Caudate nucleus (tissue), 63 donors: ENCODE measurements at places on chromosomes 7 and 10.

GRCh38 chr10:78645975-78646374 lies 422.8 kb upstream of the ZMIZ1 start:
- no peak for DNase-seq

DNA sequence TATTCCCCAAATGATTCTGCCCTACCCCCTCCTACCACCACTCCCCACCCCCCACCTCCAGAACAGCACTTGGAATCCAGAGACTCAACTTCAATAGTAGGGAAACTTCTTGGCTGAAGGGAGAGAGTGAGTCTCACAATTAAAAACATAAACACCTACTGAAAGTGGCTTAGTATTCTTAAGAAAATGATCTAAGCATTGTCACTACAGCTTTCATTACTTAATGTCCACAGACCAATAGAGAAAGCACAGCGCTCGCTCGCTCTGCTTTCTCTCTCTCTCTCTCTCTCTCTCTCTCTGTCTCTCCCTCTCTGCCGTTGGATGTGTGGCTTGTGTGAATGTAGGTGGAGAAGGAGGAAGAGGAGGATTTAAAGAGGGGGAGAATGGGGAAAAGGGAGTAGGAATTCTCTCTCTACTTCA lies 1.5 kb upstream of the SEMA3A start:
- no peak for DNase-seq

- no peak for DNase-seq
These were observed 14.9 kb upstream of the ADGRA1 start for GRCh38 chr10:133072720-133073390.

DNA sequence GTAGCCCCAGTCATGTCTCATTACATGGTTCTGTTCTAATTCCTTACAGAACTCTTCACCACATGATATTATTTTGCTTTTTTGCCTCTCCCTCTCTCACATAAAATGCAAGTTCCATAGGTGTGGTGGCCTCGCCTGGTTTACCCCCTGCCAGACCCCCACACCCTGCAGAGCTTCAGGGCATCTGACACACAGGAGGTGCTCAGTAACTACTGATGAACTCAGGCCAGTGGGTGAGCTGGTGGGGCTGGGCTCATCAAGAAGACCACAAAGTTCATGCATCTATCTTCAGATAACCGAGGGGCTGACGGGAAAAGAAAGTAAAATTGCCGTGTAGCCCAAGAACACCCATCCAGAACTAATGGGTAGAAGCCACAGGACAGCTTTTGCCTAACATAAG lies 253.1 kb downstream of the GRID1 start:
- no peak for DNase-seq

DNA sequence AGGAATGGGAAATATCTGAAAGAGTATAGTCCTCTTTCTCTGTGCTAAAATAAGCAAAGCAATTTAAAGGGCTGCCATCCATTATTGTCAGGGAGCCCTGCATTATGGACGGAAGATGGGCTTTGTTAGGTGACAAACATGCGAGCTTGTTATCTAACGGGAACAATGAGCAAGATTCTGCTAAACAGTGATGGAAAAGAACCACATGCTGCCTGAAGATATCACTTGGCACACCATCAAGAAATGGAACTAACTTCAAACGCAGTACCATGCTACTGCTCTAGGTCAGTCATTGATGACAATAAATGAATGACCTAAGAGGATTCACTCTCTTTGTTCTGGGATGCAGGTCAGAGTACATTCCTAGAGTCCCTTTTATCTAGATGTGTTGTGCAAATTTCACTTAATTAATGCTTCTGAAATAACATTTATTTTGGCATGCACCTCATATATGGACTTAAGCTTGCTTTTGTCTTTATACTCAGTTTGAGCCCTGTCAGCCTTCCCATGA lies 175.7 kb upstream of the PTN start:
- no peak for DNase-seq

DNA sequence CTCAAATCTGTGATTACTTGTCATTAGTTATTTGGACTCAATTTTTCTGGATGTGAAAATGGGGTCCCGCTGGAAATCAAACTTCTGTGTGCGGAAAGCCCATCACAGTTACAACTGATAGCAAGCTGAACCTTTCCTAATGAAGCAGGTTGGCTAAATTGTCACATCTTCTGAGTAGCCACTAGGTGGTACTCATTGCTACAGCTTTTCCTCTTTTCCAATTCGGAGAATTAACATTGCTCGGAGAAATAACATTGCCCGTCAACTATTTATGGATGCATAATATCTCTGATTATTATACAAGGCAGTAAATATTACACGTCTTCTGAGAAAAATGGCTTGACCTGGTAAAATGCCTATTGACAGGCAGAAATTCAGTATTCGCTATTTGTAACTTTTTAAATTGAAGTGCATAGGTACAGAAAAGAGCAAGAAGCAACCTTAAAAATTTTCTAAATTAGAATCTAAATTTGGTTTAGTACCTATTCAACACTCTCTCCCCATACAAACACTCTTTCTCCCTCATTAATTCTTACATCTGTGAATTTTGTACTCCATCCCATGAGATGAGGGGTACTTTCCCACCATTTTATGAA lies 17.3 kb upstream of the BLOC1S2 start:
- DNase-seq = no peak
